Posterior vena cava (tissue), 2 donors: ENCODE measurements at places on chromosomes 3 and 15.

DNA sequence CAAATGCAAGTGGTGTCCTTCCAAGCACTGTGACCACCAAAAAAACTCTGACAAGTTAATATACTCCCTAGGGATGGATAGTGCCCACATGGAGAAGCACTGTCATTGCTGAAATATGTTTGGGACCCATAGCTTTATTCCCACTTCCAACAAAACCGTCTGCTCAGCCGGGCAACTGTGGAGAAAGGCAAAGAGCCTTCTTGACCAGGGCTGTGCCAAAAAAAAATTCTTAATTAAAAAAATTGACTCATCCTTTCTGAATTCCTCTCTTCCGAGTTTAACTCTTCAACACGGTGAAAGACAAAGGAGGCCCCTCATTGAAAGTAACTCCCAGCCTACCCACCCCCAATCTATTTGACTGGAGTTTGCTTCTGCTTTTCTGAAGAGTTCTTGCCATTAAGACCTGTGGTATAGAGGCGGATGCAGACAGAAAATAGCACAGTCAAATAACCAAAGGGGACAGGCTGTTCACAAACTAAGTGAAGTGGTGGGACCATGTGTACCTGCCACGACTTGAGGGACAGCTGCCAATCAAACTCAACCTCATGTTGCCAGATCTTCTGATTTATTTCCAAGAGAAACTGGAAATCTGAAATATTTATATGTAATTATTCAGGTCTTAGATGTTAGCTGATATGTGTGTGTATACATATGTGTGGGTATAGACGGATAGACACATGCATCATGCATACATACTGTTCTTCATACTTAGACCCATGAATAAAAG lies 135.4 kb upstream of the PFN2 start:
- no peak for DNase-seq

DNA sequence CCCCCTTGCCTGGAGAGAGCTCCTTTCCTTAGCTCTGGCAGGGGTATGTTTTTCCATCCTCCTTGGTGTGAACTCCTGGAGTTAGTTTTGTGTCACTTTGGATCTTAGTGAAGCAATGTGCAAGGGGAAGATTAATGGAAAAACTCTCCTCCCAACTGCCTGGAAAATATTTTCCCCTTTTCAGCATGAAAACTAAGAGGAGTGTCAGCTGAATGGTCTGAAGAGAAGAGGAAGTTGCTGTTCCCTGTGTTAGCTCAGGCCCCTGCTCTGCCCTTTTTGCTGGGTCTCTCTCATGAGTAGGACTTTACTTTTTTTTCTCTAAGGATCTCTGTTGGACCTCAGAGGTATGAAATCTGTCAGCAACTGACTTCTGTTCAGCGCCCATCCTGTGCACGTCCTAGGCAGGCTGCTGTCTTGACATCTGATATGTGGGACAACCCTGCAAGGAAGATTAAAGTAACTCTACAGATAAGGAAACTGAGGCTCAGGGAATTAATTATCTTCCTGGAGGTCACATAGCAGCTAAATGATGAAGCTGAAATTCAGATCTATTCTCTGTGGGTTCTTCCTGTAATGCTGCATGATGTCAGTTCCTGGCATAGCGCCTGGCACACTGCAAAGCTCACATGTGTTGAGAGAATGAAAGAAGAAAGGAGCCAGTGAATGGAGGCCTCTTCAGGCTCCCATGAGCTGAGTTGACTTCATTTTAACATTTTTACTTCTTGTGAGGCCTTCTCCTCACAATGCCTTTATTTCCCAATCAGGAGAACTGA lies 109.7 kb upstream of the GALNT15 start:
- DNase-seq = peak; percentile 93

DNA sequence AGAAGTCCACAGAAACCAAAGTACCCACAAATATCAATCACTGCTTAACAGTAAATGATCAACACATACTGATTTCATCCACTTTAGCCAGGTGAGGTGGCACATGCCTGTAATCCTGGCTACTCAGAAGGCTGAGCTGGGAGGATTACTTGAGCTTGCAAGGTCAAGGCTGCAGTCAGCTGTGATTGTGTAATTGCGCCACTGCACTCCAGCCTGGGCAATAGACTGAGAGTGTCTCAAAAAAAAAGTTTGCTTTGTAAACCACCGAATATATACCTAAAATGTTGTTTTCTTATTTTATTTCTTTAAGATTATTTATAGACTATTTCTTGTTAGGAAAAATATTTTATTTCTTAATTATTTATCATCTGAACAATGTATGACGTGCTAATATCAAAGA lies 8.7 kb upstream of the ATP13A4 start:
- no peak for DNase-seq

DNA sequence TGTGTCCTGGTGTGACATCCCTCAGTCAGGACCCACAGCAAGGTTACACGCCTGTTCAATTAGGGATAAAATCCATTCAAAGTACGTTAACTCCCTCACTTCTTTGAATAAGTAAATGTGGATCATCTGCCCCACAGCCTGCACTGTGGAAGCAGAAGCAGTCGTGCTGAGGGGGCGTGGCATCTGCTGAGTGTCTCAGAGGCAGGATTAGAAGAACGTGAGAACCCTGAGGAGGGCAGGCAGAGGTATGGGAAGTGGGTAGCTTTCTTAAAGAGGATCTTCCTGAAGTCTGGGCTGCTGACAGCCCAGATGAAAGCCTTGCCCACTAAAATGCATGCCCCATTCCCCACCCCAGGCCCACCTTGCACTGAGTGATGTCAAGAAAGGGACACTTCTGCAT lies 28.5 kb downstream of the CRABP1 start:
- DNase-seq = peak; percentile 57

DNA sequence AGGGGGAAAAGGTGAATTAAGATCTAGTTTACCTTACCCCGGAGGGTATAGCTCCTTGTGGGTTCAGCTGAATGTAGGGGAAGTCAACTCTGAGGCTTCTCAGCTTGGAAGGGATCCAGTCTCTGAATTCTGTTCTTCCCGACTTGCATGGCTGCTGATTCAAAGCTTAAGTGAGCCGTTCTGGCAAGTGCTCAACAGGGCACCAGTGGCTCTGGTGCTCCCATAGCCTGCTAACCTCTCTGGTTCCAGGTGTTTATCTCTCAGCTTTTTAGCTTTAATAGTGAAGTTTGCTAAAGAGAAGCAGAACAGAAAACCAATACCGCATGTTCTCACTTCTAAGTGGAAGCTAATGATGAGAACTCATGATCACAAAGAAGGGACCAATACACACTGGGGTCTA lies 46.3 kb upstream of the RBP1 start:
- no peak for DNase-seq

DNA sequence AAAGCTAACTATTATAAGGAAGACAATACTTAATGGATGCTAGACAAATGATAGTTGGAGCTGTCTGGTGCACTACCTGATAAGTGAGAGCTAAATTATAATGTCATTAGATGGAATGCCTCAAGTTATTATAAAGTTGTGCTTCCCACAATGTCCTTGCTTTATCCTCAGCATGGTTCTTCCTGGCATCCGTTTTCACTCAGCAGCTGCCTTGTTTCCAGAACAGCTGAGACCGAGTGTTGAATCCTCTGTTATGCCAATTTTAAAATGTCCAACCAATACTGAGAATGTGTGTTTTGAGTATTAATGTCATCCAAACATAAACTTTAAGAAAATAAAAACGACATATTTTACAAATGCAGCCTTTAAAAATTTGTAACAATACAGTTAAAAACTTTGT lies 286.7 kb upstream of the SOX2 start:
- DNase-seq = no peak

GRCh38 chr3:36210840-36211651 lies 169.3 kb upstream of the STAC start:
- no peak for DNase-seq

GRCh38 chr3:76063019-76063418 lies 277.7 kb upstream of the ZNF717 start:
- DNase-seq = no peak

DNA sequence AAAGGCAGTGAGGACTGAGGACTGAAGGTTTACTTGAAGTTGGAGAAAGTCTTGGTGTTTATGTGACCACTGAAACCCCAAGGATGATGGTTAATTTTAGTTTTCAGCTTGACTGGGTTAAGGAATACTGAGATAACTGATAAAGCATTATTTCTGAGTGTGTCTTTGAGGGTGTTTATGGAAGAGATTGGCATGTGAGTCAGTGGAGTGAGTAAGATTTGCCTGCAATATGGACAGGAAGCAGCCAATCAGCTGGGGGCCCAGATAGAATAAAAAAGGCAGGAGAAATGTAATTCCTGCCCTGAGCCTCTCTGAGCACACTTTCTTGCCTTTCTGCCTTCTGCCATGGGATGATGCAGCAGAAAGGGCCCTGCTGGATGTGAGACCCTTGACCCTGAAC lies 92.4 kb downstream of the KBTBD8 start:
- no peak for DNase-seq
